Upper lobe of left lung (tissue), 6 donors: ENCODE measurements at places on chromosomes 4 and X.

DNA sequence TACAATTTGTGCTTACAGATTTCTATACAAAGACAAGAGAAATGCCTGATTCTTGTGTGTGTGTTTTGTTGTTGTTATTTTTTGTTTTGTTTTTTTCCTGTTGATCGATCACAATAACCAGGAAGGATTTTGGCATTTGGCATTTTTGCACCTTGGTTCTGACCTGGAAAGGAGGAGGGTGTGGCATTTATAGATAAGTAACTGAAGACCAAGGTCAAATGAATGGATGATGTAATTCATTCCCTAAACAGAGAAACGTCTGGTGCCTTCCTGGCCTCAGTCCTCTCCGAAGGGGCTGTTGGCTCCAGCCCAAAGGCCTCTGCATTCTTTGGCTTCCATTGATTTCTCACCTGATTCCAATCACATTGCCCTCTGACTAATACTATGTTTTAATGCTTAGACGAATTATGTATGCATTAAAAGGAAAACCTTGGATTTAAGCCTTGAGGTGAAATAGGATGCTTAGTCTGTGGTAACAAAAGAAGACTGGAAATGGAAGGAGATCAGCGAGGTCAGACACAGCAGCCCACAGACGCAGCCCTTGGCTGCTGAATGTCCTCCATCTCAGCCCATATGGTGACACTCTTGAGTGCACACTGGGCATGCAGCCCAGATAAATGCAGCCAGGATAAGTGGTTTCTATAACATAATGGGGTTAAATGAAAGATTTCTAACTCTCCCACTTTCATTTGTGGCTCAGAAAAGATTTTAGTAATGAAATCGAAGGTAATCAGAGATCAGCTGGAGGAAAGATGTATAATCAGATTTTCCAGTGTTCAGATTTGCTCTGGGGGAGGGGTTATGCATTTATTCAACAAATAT is 60.5 kb upstream of the TRIM2 start:
- no peak for DNase-seq

- no peak for DNase-seq
Measured at GRCh38 chrX:129161108-129161507, 362.2 kb downstream of the SMARCA1 start.

- no peak for DNase-seq
Measured at GRCh38 chr4:41400296-41400695, 137.7 kb upstream of the LIMCH1 start.

- no peak for DNase-seq
Measured at GRCh38 chr4:77629885-77630284, 24.3 kb downstream of the CXCL13 start.

- DNase-seq: no peak
Measured at GRCh38 chr4:142913461-142914030, 67.4 kb upstream of the INPP4B start.

DNA sequence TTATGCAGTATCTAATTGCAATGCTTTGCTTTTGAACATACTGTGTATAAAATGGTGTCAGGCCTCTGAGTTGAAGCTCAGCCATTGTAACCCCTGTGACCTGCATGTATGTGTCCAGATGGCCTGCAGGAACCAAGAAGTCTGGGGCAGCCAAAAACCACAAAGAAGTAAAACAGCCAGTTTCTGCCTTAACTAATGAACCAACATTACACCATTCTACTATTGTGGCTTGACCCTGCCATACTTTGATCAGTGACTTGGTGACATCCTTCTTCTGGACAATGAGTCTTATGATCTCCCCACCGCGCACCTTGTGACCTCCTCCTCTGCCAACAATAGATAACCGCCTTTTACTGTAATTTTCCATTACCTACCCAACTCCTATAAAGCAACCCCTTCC is 131.6 kb downstream of the CBLL2 start:
- no peak for DNase-seq

- DNase-seq: no peak
Measured at GRCh38 chr4:151786158-151786495, 25.3 kb upstream of the GATB start.

DNA sequence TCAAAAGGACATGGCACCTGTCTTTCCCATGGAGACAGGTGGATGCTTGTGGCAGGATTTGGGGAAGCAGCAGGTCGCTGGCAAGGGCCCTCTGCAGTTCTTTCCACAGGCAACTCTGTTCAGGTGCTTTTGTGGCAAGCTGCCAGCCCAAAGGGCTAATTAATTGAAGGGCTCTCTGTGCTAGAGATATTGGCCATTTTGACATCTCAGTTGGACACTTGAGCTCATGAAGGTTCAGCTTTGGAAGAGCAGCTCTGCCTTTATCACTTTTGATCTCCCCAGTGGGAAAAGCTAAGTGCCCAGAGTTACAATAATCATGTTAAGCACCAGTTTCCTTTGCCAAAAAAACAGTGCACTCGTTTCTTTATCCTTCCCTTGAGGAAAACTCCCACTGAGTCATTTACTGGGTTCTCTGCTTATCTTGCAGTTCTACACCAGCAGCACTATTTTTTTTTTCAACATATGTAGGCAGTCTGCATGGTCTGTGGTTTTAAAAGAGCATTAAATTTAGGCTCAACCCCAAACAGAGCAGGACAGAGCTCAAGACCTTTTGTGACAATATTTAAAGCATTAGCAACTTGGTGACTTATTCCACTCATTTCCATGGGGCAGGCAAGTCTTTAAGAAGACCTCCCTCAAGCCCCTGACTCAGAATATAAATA is 336.4 kb upstream of the RASGEF1B start:
- no peak for DNase-seq

DNA sequence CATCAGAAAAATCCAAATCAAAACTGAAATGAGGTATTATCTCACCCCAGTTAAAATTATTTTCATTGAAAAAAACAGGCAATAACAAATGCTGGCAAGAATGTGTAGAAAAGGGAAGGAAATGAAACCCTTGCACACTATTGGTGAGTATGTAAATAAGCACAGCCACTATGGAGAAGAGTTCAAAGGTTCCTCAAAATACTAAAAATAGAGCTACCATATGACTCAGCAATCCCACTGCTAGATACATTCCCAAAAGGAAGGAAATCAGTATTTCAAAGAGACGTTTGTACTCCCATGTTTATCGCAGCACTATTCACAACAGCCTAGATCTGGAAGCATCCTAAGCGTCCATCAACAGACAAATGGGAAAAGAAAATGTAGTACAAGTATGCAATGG is 932.4 kb downstream of the PCDH18 start:
- no peak for DNase-seq
